ENCODE measurements at places on chromosomes 16 and 17. TPM values are rescaled to one million over a fixed set of nuclear protein-coding genes. Genes with fewer than 3 reads are reported as not detected.

CLDN9 gene
- 4.7 TPM for total RNA-seq

GRCh38 chr17:40960144-40960543 lies 6.6 kb downstream of the KRT39 start:
- no peaks in the 10 kb centered on the region for H3K27me3 ChIP-seq
- no peak overlapping the region for H3K4me3 ChIP-seq

MYH11 gene
- 19.7 TPM for total RNA-seq

DNA sequence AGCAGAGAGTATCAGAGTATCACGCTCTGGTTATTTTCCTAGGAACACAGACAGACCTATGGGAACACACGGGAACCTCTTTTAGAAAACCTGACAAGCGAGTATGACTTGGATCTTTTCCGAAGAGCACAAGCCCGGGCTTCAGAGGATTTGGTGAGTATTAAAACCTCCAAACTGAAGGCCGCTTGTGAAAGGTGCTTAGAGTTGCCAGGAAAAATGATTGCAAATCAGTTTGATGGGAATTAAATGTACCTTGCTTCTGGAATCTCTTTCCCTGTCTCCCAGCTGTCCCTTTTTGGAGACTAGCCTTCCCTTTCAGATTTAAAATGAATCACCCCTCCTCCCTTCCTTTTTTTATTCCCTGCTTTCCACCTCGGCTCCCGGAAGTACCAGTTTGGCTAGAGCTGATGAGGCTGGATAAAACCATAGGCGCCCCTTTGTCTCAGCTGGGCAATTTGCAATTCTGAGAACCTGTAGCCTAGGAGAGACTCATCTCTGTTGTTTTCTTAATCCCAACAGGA lies 27.3 kb downstream of the KAT7 start:
- H3K36me3 ChIP-seq = peaks cover 7% of the 10 kb centered on the region

DNA sequence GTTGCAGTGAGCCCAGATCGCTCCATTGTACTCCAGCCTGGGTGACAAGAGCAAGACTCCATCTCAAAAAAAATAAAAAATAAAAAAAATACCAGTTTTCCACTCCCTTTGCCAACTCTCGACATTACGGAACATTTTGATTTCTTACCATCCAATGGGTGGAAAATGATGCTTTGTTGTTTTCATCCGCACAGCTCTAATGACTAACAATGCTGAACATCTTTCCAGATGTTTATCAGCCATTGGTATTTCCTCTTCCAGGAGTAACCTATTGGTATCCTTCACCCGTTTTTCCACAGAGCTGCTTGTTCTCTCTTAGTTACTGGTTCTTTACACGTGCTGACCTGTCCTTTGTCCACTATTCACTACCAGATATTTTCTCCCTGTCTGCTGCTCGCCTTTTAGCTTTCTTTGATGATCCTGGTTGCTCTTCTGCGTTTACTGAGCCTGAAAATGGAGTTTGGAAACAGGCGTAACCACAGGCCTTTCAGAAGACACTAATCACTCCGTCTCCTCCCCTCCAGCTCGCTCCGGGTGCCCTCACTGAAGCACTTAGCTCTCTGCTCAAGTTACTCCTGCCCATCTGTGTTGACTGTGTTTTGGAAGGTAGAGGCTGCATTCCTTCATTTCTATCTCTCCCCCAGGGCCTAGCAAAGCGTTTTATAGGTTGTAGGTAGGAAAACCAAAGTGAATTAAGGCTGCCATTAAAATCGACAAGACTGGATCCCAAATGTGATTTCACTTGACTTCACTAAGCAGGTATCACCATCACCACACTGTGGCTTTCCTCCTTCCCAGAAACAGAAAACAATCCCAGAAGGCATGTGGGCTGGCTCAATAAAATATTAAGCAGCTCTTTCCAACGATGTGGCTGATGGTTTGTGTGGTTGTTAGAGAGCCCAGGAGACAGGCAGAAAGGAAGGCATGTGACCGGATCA lies 8.9 kb downstream of the SHPK start:
- H3K36me3 ChIP-seq = peaks cover 26% of the 10 kb centered on the region
- no peak overlapping the region for H3K4me3 ChIP-seq
- no peak overlapping the region for H3K27ac ChIP-seq
- H3K4me1 ChIP-seq = no peaks in the 10 kb centered on the region
- H3K27me3 ChIP-seq = no peaks in the 10 kb centered on the region

- H3K27me3 ChIP-seq = no peaks in the 10 kb centered on the region
- no peak overlapping the region for H3K27ac ChIP-seq
- DNase-seq = no peak
- H3K36me3 ChIP-seq = no peaks in the 10 kb centered on the region
These were observed 29.7 kb downstream of the MYO15A start for GRCh38 chr17:18138065-18138749.

DNA sequence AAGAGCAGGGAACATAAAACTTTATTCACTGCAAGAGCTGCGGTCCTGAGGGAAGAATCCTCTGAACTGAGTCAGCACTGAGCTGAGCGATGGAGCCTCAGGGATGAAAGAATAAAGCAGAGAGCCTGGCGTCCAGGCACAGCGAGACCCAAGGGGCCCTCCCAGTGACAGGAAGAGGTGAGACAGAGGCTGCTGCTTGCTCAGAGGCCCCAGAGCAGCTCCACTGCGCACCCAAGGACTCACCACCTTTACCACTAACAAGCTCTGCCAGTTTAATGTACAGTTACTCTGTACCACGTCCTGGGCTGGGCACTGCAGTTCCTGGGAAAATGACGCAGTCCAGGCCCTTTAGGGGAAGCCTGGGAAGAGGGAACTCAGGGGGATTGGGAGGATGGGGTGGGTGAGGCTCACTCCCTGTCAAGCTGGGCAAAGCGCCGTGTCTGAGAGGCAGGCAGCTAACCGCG lies 5.6 kb downstream of the GFAP start:
- no peaks in the 10 kb centered on the region for H3K36me3 ChIP-seq
- H3K27ac ChIP-seq = no peak overlapping the region
- H3K4me1 ChIP-seq = peaks cover 10% of the 10 kb centered on the region
- DNase-seq = no peak
- no peaks in the 10 kb centered on the region for H3K27me3 ChIP-seq

- no peaks in the 10 kb centered on the region for H3K27me3 ChIP-seq
- no peak overlapping the region for H3K4me3 ChIP-seq
- no peak overlapping the region for H3K27ac ChIP-seq
- no peaks in the 10 kb centered on the region for H3K36me3 ChIP-seq
- DNase-seq = no peak
These were observed 149.1 kb downstream of the VPS53 start for GRCh38 chr17:565521-565920.

EMP2 gene
- 8.6 TPM for total RNA-seq

DNA sequence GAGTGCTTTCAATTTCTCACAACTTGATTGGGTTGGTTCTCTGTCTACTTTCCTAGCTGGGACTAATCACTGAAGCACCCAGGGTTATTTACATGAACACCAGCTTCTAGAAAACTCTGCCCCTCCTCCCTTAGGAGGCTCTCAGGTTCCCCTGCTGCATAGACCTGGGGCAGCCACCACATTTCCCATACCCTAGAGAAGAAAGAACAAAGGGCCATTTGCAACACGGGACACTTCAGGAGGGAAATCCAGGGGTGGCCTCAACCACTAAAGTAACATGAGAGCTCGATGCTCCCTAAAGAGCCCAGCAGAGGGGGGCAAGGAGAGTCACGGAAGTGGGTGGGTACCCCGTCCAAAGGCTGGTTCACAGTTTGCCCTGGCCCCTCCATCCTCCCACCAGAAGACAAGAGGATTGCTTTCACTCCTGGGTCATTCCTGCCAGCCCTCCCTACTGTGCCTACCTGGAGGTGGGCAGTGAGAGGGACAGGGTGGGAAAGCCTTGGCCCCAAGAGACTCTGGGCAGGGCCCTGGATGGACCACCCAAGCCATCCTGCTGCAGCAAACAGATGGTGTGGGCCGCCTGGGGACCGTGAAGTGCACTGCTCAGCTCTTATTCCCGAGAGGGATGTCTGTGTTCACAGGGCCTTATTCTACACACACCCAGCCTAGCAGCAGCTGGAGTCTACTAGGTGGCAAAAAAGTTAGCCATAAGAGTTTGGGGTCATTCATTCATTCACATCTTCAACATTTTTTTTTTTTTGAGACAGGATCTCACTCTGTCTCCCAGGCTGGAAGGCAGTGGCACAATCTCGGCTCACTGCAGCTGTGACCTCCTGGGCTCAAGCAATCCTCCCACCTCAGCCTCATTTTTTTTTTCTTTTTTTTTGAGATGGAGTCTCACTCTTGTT lies 392.1 kb downstream of the SOX9 start:
- peaks cover 58% of the 10 kb centered on the region for H3K4me1 ChIP-seq
- H3K27ac ChIP-seq = no peak overlapping the region
- H3K27me3 ChIP-seq = no peaks in the 10 kb centered on the region
- DNase-seq = no peak
